ENCODE measurements at places on chromosomes 1 and 21. TPM values are rescaled to one million over a fixed set of nuclear protein-coding genes. Genes with fewer than 3 reads are reported as not detected.

The TMEM125 gene
- 9.5 TPM for total RNA-seq

The WNT2B gene
- total RNA-seq = 1.9 TPM

The SV2A gene
- total RNA-seq = 1.1 TPM

The ENAH gene
- total RNA-seq = 50.0 TPM

The RNF186 gene
- total RNA-seq = not detected

The WDR64 gene
- total RNA-seq = not detected

The ATP1A2 gene
- total RNA-seq = not detected

The LYPD8 gene
- not detected for total RNA-seq

The BRDT gene
- not detected for total RNA-seq

The ETV3L gene
- not detected for total RNA-seq

The KIF21B gene
- 5.6 TPM for total RNA-seq

The SLC9C2 gene
- total RNA-seq = not detected

The CTXND2 gene
- not detected for total RNA-seq

The UCHL5 gene
- total RNA-seq = 47.0 TPM

The C1QTNF12 gene
- total RNA-seq = 2.7 TPM

The MYBPHL gene
- total RNA-seq = 0.26 TPM

The FABP3 gene
- 0.79 TPM for total RNA-seq

The C1orf94 gene
- not detected for total RNA-seq

The CLDN17 gene
- 2.3 TPM for total RNA-seq

The CEP350 gene
- total RNA-seq = 39.6 TPM

The DENND2D gene
- total RNA-seq = 23.7 TPM

The CLCA1 gene
- total RNA-seq = 0.26 TPM

The OR2W3 gene
- total RNA-seq = not detected

The DCST1 gene
- not detected for total RNA-seq

The FNBP1L gene
- 25.7 TPM for total RNA-seq

The ILDR2 gene
- not detected for total RNA-seq

The TSPEAR gene
- not detected for total RNA-seq

The MEGF6 gene
- 1.3 TPM for total RNA-seq

The KCND3 gene
- total RNA-seq = under 0.01 TPM

The DEGS1 gene
- 30.0 TPM for total RNA-seq

The HMGN1 gene
- total RNA-seq = 341 TPM

The ABCD3 gene
- 40.6 TPM for total RNA-seq

The PLPPR5 gene
- total RNA-seq = not detected

The SERTAD4 gene
- 0.26 TPM for total RNA-seq

The SFN gene
- 465 TPM for total RNA-seq

The CLCA4 gene
- 45.8 TPM for total RNA-seq

The GART gene
- 103 TPM for total RNA-seq

The AZIN2 gene
- 1.5 TPM for total RNA-seq

The SIM2 gene
- 0.26 TPM for total RNA-seq

The RAB25 gene
- total RNA-seq = 83.7 TPM

The GPR89B gene
- total RNA-seq = 22.8 TPM

The NBPF19 gene
- 6.1 TPM for total RNA-seq

The TBX19 gene
- total RNA-seq = 0.51 TPM

The GAS5 gene
- total RNA-seq = 2,584 TPM

The ZSWIM5 gene
- total RNA-seq = under 0.01 TPM

The SLC44A3 gene
- total RNA-seq = 7.9 TPM

The A3GALT2 gene
- total RNA-seq = not detected

The MTARC1 gene
- 2.0 TPM for total RNA-seq

The CFAP126 gene
- not detected for total RNA-seq

Measured in bronchial epithelial cell (primary cell).